ENCODE measurements at places on chromosomes 1 and 21. TPM values are rescaled to one million over a fixed set of nuclear protein-coding genes. Genes with fewer than 3 reads are reported as not detected.

Gene HSPA6
- 0.68 TPM for total RNA-seq

Gene TOMM20
- total RNA-seq: 136 TPM

Gene LCE2C
- not detected for total RNA-seq

- H3K27me3 ChIP-seq: no peaks in the 10 kb centered on the region
- no peak overlapping the region for H3K27ac ChIP-seq
- no peak overlapping the region for H3K4me3 ChIP-seq
- no peak for DNase-seq
These were observed 100.8 kb downstream of the EBNA1BP2 start for GRCh38 chr1:43071241-43071640.

- H3K4me1 ChIP-seq: peaks cover 8% of the 10 kb centered on the region
- H3K36me3 ChIP-seq: no peaks in the 10 kb centered on the region
- no peak overlapping the region for H3K27ac ChIP-seq
- H3K4me3 ChIP-seq: no peak overlapping the region
- peaks cover 6% of the 10 kb centered on the region for H3K27me3 ChIP-seq
These were observed 13.0 kb upstream of the COL18A1 start for GRCh38 chr21:45391743-45392572.

DNA sequence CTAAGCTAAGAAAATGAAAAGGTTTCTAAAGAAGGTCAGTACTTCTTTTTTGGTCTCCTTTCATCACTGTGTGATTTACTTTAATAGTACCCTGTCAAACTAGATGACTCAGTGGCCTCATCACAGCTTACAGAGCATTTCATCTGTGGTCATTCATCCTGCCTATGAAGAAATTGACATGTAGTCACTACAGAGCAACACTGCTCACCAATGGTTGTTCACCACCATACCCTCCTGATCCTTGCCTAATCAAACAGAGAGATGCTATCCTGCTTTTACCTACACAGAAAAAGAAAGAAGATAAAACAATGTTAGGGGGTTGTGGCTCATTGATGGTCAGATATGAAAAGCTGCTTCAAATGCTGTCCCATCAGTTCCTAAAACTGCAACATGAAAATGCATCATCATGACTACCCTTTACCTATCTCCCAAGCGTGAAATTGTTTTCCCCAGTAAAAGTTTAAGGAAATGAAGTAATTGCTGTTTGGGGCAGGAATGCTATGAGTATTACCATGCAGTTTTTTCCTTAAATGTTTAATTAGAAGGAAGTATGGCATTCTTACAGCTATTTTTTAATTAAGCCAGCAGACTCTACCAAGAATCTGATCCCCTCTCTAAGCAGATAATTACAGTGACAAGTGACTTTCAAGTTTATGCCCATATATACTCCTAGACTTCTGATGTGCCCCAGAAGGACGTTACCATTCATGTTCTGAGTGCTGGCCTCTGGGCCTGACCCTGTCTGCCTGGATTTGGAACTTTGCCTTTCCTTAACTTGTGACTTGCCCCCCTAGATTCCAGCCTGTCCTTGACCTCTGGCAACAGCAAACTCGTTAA, 46.1 kb upstream of the FBXO28 start:
- H3K4me3 ChIP-seq: no peak overlapping the region
- peak; percentile 36 for DNase-seq
- H3K27ac ChIP-seq: no peak overlapping the region
- peaks cover 9% of the 10 kb centered on the region for H3K4me1 ChIP-seq

GRCh38 chr1:11478571-11479374, at the start of gene DISP3:
Gene DISP3, plus strand, starts transcription at chr1:11479155. Its CDS starts 21,838 bp downstream, at chr1:11500993.
- peak; percentile 12 for DNase-seq
- peaks cover 28% of the 10 kb centered on the region for H3K27me3 ChIP-seq
- H3K4me1 ChIP-seq: peaks cover 6% of the 10 kb centered on the region
- H3K27ac ChIP-seq: peak within 1 kb of the TSS; percentile 79
- H3K36me3 ChIP-seq: no peaks in the 10 kb centered on the region
- peak within 1 kb of the TSS; percentile 52 for H3K4me3 ChIP-seq

GRCh38 chr21:29155933-29156260, 25.5 kb downstream of the MAP3K7CL start:
- no peaks in the 10 kb centered on the region for H3K4me1 ChIP-seq
- peaks cover 26% of the 10 kb centered on the region for H3K36me3 ChIP-seq
- no peak overlapping the region for H3K4me3 ChIP-seq
- no peak for DNase-seq
- no peaks in the 10 kb centered on the region for H3K27me3 ChIP-seq

GRCh38 chr1:210132582-210132981, 100.0 kb upstream of the SERTAD4 start:
- no peaks in the 10 kb centered on the region for H3K4me1 ChIP-seq
- H3K4me3 ChIP-seq: no peak overlapping the region
- peak; percentile 15 for DNase-seq
- H3K27ac ChIP-seq: no peak overlapping the region

Data from astrocyte (in vitro differentiated cells and primary cell).